ENCODE measurements at places on chromosomes 1 and 21. TPM values are rescaled to one million over a fixed set of nuclear protein-coding genes. Genes with fewer than 3 reads are reported as not detected.

DNA sequence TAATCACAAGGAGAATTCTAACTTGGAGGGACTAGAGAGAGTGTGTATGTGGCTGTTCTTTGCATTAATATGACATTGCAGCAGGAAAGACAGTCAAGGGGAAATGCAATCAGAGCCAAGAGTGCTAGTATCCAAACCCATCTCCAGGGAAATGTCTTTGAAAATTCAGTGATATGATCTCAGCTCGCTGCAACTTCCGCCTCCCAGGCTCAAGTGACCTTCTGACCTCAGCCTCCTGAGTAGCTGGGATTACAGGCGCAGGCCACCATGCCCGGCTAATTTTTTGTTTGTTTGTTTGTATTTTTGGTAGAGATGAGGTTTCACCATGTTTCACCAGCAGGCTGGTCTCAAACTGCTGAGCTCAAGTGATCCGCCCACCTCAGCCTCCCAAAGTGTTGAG, 16.3 kb downstream of the VASH2 start:
- DNase-seq = no peak

- DNase-seq = no peak
Observed at GRCh38 chr1:157992031-157992832, 1.2 kb upstream of the KIRREL1 start.

GRCh38 chr1:46379996-46380395, 14.1 kb upstream of the FAAH start:
- DNase-seq = no peak

DNA sequence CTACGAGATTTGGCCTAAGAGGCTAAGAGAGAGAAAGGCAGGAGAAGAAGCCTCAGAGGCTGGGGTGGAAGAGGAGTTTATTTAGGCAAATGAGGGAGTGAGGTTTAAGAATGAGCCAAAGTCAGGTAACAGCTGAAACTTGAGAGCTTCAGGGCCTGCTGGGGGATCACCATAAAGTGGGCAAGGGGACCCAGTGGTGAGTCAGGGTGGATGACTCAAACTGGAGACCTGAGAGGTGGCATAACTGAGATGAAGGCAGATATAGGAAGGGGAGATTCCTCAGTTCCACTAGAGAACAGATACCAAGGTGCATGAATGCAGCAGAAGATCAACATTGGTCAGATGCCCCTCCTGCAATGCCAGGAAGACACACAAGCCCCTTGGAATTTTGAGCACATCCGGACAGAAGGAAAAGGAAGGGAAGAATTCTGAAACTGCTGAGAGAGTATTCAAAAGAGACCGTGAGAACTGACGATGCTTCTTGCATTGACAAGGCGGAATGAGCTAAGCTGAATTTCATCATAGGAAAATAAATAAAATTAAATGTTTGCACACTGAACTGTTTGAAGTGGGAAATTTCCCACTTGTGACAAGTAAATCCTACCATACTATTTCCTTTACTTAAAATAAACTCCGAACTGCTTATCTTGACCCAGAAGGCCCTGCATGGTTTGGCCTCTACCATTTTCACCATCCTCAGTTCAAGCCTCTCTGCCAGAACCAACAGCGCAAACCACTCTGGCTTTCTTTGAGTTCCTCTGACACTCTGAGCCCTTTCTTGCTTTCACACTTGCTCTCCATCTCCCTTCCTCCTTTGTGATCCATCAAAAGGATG, 94.1 kb downstream of the NMNAT2 start:
- no peak for DNase-seq

DNA sequence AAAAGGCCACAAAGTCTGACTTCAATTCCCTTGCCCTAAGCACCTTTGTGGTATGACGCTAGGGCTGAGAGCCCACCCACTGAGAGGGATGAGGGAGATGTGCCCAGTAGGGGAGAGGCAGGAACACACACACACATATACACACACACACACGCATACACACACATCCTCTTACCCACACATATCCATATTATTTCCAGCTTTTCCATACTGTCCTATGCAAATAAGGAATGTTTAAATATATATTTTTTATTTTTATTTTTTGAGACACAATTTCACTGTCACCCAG, 3.0 kb downstream of the RAB25 start:
- DNase-seq = no peak

The CLDN14 gene
- not detected for total RNA-seq

GRCh38 chr1:170318141-170318540, 172.4 kb downstream of the NTMT2 start:
- DNase-seq = no peak

GRCh38 chr1:151294742-151295462, 12.8 kb downstream of the ZNF687 start:
- no peak for DNase-seq

The LAMTOR2 gene
- total RNA-seq = 62.3 TPM

GRCh38 chr1:30991862-30992606, 73.5 kb downstream of the PUM1 start:
- DNase-seq = no peak

The IFI44L gene
- 2.7 TPM for total RNA-seq

DNA sequence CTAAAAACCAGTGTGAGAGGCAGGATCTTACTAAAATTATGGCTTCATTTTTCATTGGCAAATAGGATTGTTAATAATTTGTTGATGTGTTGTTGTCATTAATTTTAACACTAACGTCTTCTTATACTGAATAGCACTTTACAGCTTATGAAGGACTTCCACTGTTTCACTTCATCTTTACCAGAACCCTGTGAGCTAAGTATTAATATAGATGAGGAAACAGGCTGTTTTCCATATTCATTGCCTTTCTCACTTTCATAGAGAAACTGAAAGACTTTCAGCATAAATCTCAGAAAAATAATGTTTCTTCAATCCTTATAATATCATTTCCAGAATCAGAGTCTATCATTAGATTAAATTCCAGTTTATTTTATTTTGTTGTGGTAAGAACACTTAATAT, 8.5 kb downstream of the MAP10 start:
- no peak for DNase-seq

DNA sequence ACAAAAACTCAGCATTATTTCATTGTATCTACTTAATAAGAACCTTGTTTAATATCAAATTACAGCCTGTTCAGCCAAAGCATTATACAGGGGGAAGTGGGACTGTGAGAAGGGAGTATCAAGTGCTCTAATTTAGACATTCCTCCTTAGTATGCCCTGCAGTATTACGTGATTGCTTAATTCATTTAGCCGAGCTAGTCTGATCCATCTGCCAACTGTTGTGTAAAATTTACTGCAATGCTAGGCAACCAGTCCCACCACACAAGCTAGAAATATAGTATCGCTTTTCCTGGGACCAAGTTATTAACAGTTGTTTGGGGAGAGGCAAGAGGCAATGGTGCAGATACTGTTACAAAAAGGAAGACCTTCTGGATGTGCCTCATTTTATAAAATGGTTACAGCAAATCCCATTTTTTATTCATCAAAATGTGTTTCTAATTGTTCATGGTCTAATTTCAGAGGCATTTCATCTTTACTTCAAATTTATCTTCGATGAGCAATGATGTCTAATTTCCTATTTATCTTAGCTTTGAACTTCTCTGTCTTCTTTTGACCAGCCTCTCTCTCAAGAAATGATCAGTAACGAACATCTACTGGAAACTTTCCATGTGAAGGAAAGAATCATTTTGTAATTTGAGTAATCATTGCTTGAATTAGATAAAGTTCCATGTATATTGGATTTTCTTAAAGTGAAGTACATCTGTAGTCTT, 283.3 kb downstream of the DUSP10 start:
- DNase-seq = no peak

- DNase-seq = no peak
Observed at GRCh38 chr1:179973198-179974110, 18.8 kb downstream of the CEP350 start.

Data from activated T-cell treated with anti-CD3 and anti-CD28 coated beads, Interleukin-2, amount 50 U/mL, for 4 hours (primary cell).